ENCODE measurements at places on chromosomes 2 and 18.

DNA sequence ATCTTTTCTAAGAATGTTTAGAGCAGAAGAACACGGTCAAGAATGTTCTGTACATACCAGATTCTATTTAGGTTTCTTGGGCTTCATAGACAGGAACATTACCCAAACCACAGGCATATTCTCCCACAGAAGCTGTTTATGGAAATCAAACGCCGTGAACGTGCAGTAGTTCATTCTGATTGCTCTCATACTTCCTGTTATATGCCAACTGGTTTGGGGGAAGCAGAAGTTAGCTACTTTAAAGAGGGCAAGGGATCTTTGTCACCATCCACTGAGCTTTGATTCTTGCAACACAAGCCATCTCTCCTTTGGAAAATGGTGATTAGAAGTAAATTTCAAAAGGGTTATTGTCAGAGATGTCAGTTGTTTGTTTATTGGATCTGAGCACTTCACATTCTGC is 182.2 kb upstream of the NRP2 start:
- no peak for DNase-seq

DNA sequence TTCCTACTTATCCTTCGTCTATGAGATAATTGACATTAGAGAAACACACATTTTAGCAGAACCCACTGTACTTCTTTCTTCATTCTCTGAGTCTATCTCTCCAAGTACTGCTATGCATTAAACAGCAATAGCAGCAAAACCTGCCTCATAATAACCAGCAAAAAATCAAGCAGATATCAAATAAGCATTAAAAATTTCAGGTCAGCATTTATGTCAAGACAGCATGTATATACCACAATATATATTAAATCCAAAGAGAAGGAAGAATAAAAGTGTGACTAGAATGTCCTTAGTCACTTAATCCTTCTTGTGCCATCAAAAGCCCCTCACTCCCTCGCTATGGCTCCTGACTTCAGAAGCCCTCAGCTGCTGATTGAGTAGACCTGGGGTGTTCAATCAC is 131.3 kb downstream of the MGAT5 start:
- DNase-seq: no peak

GRCh38 chr2:55775828-55776227 is 82.2 kb upstream of the PNPT1 start:
- no peak for DNase-seq

- no peak for DNase-seq
Observed at GRCh38 chr2:46559261-46559660, 79.9 kb downstream of the TMEM247 start.

GRCh38 chr2:109545828-109546713 is 67.7 kb downstream of the SEPTIN10 start:
- DNase-seq: peak; percentile 82

- DNase-seq: no peak
Observed at GRCh38 chr2:64338910-64339500, 115.0 kb upstream of the LGALSL start.

DNA sequence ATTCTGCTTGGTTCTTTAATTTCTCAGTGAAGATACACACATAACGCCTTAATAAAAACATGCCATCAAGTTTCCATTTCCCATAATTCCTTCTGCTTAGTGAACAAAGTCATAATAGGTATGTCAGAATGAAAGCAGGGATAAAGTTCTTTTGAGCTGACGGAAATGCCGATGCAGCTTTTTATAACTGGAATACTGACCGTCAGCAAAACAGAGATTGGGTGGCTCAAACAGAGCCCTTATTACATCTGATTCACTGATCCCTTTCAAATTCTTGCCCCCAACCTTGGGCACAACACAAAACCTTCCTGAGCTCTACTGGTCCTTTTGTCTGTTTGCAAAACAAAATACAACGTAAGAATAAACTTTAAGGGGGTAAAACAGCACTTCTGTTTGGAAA is 140.4 kb downstream of the CDH2 start:
- no peak for DNase-seq

GRCh38 chr2:45551862-45552261 is 59.2 kb downstream of the SRBD1 start:
- DNase-seq: no peak

DNA sequence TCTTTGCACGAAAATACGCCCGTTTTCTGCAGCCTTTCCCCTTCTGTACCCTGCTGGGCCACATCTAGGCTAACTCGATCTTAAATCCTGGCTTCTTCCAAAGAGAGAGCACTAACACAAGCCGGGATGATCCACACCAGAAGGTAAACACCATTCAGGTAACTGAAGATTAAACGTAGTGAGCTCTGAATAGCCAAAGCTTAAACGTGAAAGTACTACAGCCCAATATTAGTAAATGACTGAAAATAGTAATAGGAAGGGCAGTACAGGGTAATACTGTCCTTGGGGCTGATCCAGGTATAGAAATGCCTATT is 422 bp upstream of the MRPL53 start:
- no peak for DNase-seq

DNA sequence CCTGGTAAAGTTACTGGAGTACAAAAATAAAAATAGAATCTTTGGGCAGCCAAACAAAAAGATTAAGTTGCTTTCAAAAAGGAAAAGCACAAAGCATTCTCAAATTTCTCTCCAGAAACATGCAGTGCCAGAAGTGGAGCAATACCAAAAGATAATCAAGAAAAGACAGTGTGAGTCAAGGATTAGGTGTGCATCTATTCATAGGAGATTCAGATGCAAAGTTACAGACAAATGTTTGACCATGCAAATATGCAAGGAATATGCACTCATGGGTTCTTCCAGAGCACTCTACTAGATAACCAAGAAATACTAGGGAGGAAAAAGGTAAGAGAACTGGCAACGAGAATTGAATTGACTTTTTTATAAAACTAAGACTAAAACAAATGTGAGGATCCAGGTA is 51.8 kb upstream of the CDH20 start:
- DNase-seq: no peak

GRCh38 chr18:78875016-78875777 is 104.4 kb upstream of the SALL3 start:
- no peak for DNase-seq

DNA sequence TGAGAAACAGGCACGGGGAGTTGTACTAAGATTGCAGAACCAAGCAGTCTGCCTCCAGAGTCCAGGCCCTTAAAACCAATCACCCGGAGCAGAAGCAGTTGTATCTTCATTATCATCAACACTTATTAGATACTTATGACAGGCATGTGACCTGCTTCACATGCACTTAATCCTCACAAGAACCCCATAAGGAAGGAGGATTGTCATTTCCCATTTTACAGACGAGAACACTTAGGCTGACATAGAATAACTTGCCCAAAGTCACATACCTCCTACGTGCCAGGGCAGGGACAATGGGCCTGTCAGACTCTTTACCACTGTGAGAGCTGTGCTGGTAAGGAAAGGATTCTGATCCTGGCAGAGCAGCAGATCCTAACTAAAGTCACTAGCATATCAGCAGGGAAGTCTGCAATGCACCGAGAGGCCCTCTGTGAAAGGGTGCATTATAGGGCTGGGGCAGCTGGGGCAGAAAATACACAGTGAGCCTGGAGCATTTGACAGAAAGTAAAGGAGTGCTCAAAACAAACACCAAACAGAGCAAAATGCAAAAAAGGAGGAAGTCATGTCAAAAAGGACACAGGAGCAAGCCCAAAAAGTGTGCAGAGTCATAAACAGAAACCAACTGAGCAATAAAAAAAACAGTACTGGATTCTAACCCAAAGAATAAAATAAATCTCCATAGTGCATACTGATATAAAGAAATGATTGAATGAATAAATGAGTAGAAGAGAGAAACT is 55.9 kb upstream of the SP3 start:
- no peak for DNase-seq

DNA sequence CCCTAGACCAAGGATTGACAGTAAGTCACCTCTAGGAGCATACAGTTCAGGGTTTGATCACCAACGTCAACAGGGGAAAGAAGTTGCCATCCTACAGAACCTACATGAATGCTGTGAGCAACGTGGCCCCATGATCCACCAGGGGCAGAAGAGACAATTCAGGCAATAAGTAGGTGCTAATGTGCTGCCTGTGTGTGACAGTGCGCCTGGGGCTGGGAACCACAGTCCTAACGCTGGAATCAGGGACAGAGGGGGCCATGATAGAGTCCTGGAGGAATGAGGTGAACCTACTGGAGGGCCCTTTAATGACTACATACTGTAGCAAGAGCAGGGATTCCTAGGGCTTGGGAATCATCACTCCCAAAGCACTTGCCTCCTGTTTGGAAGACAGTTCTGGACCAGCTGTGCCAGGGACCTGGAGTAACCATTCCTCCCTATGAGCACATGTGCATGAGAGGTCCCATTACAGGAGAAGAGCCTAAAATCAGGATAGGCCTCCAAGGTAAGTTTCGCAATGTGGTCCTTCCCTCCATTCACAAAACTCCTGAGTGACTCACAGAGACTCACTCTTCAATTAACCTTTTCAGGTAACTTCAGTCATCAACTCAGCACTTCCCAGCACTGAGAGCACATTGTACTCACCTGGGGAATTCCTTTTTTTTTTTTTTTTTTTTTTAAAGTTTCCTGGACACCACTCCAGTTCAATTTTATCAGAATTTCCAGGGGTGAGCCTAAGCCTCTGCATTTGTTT is 214.0 kb downstream of the TMEM163 start:
- no peak for DNase-seq

- DNase-seq: no peak
Observed at GRCh38 chr2:18611604-18612003, 22.2 kb upstream of the NT5C1B start.

DNA sequence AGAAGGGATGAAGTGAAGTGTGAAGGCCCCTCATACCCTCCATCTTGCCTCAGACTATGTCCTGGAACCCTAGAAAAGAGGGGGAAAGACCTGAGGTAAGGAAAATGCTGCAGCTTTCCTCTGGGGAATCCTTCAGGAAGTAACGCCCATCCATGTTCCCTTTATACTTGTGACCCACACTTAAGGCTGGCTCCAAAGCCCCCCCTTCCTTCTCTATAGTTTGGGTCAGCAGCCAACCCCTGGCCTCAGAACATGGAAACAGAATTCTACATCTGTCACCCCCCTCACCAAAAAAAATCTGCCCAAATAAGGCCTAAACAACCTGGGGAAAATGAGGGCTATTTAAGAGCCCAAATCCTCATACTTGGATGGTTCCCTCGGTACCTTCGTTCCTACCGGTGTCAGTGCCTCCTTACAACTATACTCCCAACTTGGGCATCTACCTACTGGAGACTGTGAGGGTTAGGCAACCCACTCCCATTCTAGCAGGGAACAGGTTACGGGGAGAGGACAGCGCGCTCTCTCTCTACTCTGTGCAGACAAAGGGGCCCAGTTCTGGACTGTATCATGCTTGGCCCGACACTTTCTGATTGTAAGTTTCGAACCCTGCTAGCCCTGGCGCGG is 689 bp downstream of the OST4 start:
- no peak for DNase-seq

DNA sequence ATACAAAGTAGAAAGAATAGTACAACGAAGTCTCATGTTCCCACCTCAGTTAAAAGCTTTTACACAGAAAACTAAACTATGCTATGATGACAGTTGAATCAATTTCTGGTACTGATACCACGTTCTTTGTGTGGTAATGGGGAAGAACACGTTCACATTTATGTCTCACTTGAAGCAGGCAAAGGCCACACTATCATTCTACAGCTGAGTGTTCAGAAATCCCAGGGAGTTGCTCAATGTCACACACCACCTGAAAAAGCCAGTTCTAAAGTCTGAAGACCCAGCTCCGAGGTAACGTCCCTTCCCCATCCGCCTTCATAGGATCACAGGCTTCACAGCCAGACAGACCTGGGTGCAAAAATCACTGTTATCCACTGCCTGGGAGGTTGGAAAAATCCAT is 8.9 kb downstream of the RNF149 start:
- no peak for DNase-seq

- DNase-seq: no peak
Observed at GRCh38 chr2:109466674-109467575, 146.8 kb downstream of the SEPTIN10 start.

All from muscle of arm (tissue), 14 donors.